ENCODE measurements at places on chromosomes 6 and 20.
A peak's percentile ranks its signal among the peaks of the same experiment; 100 is the strongest.

GRCh38 chr6:128482642-128483041 lies 37.8 kb downstream of the PTPRK start:
- no peak for DNase-seq

DNA sequence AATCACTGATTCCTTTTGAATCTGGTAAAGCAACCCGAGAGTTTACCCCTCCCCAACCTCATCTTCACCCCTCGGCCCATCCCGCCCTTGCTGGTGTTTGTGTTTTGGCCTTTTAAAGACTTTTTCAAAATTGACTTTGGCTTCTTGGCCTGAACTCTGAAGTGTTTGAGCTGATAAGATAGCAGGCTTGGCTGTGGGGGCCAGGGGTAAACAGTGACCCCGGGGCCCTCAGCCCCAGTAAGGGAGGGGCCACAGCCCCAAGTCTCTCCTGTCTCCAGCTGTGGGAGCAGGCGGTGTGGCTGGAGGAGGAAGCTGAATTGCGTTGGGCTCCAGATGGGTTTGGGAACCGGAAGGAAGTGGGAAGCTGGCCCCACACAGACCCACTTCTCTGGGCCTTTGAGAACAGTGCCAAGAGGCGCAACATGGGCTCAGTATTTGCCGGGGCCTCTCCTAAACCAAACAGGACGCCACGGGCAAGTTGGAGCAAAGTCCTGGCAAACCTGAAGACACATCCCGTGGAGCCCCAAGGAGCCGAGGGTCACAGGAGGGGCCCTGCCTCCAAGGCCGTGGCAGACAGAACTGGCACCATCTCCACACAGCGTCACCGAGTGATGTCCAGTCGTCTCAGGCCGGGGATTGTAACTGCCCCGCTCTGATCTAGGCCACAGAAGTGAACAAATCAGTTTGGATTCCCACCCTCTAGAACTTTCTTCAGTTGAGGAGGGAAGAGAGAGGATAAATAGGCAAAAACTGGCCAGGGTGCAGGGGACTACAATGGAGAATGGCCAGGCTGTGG lies 54.3 kb upstream of the PTPN1 start:
- no peak for DNase-seq

GRCh38 chr6:105424175-105424783 lies 21.4 kb upstream of the PREP start:
- peak; percentile 44 for DNase-seq

DNA sequence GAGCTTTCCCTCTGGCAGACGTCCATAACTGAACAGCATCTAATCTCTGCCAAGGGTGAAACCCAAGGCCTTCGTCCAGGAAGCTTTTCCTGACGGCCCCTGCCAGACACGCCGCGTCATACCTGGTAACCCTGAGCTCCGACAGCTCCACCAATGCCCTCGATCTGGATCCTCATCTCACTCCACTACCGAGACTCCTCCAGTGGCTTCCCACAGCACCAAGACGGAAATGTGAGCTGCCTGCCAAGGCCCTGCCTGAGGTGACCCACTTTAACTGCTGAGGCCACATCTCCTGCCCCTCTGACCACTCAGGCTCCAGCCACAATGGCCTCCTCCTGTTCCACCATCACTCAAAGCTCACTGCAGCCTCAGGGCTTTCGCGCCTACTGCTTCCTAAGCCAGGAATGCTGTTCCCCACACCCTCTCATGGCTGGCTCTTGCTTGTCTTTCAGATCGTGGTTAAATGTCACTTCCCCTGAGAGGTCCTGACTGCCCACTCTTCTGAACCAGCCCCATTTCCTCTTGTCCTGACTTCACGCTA lies 143.2 kb downstream of the PREX1 start:
- DNase-seq = no peak

DNA sequence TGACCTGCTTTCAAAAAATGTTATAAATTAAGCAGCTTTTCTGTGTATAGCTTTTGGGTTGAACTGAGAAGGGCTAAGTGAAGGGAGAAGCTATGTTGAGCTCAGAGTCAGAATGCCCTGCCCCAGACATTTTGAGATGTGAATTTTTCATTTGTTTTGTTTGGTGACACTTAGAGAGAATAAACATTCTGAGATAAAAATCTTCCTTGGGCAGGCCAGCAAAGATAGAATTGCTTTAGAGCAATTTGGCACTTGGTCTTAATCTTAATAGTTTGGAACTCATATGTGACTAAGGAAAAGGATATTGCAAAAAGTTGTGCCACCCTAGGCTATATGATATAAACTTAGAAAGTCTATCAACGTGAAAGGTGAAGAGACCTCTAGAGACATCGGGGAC lies 30.2 kb downstream of the MYB start:
- DNase-seq = no peak

- DNase-seq = no peak
These were observed 123.9 kb downstream of the DTNBP1 start for GRCh38 chr6:15538766-15539495.

DNA sequence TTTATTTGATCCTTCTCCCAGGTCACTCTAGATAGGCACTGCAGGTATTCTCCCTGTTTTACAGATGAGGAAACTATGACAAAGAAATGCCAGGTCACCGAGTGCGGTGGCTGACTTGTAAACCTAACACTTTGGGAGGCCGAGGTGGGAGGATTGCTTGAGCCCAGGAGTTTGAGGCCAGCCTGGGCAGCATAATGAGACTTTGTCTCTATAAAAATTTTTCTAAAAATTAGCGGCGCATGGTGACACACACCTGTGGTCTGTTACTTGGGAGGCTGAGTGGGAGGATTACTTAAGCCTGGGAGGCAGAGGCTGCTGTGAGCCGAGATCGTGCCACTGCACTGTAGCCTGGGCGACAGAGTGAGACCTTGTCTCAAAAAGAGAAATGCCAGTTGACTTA lies 5.1 kb downstream of the RALGAPB start:
- DNase-seq = no peak

- no peak for DNase-seq
These were observed 28.2 kb downstream of the NCOA3 start for GRCh38 chr20:47529840-47530239.

DNA sequence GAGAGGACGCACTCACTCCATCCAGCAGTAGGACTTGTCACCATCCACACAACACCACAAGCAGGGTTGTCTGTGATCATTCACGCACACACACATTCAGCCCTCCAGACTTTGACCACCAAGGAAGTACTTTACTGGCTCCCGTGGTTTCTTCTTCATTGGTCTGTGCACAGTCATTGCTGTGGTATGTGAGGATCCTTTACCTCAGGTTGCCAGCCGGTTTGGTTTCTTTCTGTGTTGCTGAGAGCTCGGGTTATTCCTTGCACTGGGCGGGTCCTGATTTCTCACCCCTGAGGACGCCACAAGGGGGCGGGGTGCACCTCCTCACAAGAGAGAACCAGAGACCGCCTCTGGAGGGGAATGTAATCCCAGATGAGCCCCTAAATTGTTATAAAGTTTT lies 11.2 kb downstream of the SLC35A1 start:
- no peak for DNase-seq

DNA sequence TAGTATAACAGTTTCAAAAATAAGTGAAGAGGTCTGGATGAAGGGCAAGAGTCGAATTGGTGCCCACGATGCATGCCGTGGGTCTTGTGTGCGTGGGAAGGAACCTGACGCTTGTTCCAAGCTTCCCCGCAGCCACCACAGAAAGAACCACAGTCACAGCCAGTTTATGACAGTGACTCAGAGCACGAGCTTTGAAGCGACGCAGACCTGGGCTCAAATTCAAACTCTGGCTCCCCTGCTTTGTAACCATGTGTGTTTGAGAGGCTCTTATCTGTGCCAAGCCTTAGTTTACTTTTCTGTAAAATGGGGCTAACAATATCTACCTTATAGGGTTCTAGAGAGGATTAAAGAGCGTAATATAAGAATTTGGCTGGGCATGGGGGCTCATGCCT lies 65.5 kb downstream of the SYNJ2 start:
- DNase-seq = no peak

DNA sequence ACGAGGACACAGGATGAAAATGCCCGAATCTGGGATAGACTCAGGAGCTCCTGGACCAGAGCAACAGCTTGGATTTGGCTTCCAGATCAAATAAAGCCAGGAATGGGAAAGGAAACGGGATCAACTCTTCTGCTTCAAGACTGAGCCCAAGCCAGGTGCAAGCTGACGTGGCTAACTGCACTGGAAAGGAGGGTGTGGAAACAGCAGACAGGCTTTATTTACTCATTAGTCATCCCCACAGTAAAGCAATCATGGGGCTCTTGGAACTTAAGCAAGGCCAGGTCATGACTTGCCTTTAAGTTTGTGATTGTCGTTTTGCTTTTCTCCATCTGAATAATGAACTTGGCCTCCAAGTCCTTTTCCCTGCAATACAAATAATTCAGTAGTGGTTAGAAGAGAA lies 45.2 kb downstream of the KIF16B start:
- DNase-seq = peak; percentile 74

DNA sequence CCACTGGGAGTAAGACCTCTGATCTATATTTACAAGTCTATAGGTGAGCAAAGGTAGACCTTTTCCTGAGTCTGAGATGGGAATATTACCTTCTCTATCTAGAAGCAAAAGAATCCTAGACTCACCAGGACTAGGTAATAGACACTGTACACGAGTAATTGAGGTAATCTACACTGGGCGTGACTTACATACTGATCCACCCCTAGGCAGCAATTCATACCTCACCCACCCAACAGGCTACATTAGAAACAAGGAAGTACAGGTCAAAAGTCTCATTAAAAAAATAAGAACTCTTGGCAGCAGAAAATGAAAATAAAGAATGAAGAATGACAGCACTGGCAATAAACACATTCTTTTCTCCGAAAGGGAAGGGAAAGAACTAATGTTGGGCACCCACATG lies 7.6 kb downstream of the CSNK2A1 start:
- DNase-seq = no peak

DNA sequence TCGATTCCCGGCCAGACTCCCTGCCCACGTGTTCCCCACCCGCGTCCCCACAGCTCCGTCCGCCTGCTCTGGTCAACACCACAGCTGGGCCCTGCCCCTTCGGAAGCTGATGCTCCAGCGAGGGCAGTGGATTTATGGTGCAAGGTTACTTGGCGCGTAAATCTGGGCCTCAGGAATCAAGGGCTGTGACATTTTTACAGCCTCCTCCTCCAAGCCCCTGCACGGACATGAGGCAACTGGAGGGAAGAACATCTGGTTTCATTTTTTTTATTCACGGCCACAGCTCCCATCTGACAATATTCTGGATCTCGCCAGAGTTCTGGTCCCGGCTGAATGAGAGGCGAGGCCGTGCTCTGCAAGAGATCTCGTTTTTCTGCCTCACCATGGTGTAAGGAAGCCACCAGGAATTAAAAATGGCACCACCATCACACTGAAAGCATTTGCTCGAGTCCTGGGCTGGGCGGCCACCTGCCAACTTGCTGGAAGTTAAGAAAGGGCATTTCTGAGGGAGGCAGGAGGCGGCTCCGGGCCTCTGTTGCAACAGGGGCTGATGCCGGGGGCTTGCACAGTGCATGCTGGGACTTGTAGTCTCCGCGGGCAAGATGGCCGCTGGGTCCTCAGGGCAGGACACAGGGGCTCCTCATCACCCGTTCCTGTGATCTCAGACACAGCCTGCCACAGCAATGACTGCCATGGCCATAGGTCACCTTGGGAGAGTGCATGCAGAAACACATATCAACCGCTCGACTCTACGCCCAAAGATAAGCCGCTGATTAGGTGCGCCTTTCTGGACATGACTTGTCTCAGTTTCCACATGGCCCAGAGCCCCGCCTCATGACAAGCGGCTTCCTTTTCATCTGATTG lies 148.5 kb downstream of the LY86 start:
- DNase-seq = no peak

GRCh38 chr6:169912266-169913095 lies 161.1 kb downstream of the ERMARD start:
- DNase-seq = no peak

GRCh38 chr6:4322846-4323309 lies 187.5 kb upstream of the ECI2 start:
- DNase-seq = no peak

DNA sequence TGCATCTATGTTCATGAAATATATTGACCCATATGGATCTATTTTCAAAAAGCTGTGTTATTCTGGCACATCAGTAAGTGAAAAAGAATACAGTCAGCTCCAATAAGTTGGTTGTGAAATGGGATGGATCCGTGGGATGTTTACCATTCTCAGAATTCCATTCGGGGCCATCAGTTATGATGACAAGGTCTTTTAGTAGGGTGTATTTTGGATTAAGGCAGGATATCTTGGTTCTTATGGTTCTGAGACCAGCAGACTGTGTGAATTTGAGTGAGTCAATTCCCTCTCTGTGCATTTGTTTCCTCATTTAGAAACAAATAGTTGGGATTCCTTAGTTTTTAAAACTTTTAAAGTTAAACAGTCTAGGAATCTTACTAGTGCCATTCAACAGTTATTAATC lies 287.4 kb downstream of the CD109 start:
- DNase-seq = no peak
